ENCODE measurements at places on chromosomes 5 and 9.

DNA sequence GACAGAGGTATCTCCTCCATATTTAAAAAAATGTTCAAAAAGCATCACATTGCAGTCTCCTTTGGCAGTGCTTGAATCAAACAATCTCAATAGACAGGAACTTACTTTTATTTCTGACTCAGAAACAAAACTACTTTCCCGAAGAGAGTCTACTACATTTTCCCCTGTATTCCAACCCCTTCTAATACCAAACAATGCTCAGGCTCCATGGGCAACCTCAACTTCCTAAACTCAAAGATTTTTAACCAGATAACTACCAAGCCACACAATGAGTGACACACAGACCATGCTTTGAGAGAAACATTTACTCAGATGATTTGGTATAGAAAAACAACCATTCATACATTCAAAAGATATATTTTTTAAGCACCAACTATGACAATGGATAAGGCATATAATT lies 70.5 kb downstream of the APBA1 start:
- no peak for DNase-seq

GRCh38 chr5:6471252-6471651 lies 22.6 kb downstream of the UBE2QL1 start:
- DNase-seq, result no peak

GRCh38 chr9:126724226-126724625 lies 80.6 kb upstream of the ZBTB43 start:
- no peak for DNase-seq

DNA sequence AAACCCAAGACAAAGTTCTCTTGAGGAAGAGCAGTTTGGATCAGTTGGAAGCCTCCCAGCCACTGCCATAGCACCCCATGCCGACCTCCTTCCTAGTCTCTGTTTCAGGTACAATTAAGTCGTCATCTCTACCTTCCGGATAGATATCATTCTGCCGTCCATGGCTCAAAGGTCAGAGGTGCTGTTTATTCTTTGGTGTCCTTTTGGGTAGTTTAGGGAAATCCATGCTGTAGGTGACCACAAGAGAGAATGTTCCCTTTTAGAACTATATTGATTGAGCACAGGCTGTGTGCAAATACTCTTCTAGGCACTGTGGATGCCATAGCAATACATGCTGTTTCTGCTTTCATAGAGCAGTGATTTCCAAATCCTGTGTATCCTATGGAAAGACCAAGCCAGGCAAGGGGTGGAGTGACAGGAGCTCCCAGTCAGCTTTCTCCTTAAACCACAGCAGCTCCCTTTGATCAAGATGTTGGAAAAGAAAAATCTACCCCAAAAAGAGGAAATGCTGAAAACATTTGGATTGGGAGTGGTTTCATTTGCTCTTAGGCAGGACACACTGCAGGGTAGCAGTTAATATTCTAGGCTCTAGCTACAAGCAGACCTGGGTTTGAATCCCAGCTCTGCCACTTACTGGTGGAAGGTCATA lies 127.9 kb downstream of the PALM2AKAP2 start:
- no peak for DNase-seq

DNA sequence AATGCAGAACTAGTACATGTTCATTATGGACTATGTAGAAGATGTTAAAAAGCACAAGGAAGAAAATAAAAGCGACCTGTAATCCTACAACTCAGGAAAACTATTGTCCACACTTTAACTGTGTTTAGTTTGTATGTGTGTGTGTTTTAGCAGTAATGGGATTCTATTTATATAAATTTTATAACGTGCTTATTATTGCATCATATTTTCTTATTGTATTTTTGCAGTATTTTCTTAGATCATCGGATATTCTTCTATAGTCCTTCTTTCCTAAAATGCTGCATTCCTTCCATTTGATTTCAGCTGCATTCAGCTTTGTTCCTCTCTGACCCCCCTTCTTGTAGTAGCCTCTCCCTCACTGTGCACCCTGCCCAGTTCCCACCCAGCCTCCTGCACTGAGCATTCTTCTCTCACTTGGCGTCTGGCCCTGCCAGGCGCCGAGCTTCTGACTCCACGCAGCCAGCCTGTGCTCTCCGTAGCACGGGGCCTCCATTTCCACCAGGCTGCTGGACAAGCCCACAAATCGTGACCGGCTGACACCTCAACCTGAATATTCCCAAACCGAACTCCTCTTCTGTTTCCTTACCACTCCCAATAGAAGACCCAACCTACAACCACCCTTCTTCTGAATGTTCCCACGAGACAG lies 39.9 kb downstream of the MVB12B start:
- no peak for DNase-seq

DNA sequence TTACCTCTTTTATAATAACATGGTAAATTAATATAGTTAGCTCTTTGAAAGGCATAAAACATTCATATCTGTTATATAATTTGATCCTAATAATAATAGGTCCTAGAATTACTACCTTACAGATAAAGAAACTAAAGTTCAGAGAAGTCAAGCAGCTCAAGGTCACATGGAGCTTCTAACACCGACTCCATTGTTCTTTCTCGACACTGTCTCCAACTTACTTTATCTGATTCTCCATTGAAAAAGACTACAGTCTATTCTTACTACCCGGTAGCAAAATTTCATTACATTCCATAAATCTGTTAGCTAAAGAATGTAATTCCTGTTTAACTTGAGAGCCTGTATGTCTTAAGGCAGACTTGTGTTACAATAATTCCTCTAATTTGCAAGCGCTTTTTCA lies 96.3 kb upstream of the TMEM161B start:
- DNase-seq, result no peak

GRCh38 chr5:51500-51823 lies 40.5 kb upstream of the PLEKHG4B start:
- DNase-seq, result no peak

DNA sequence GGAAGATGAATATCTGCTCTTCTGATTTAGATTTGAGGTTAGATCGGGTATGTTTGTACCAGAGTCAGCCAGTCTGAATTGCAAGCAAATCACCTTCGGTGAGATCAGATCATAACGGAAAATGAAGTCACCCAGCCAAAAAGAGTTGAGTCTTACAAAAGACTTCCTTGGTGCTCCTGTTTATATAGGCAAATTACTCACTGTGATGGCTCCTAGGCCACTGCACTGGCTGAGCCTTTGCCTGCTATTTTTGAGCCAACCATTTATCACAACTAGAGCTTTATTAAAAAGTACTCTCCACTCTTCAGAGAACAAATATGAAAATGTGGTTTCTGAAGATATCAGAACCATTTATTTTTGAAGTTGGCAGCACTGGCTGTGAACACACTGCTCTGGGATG lies 277.7 kb upstream of the PCSK5 start:
- no peak for DNase-seq

GRCh38 chr5:161165998-161166660 lies 314.1 kb upstream of the ATP10B start:
- DNase-seq, result no peak

DNA sequence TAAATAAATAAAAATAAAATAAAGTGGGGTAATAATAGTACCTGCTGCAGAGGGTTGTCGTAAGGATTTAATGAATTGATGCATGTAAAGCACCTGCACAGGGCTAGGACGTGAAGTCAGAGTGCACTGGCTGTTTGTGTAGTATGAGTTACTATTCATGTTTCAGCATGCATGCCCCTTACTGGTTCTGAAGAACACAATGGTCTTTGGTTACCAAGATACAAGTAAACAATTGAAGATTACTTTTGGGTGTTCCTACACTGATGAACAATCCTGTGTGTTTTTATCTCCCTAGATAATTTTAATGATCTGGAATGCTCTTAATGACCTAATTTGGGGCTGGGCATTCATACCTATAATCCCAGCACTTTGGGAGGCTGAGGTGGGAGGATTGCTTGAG lies 23.2 kb upstream of the PRRC2B start:
- no peak for DNase-seq

DNA sequence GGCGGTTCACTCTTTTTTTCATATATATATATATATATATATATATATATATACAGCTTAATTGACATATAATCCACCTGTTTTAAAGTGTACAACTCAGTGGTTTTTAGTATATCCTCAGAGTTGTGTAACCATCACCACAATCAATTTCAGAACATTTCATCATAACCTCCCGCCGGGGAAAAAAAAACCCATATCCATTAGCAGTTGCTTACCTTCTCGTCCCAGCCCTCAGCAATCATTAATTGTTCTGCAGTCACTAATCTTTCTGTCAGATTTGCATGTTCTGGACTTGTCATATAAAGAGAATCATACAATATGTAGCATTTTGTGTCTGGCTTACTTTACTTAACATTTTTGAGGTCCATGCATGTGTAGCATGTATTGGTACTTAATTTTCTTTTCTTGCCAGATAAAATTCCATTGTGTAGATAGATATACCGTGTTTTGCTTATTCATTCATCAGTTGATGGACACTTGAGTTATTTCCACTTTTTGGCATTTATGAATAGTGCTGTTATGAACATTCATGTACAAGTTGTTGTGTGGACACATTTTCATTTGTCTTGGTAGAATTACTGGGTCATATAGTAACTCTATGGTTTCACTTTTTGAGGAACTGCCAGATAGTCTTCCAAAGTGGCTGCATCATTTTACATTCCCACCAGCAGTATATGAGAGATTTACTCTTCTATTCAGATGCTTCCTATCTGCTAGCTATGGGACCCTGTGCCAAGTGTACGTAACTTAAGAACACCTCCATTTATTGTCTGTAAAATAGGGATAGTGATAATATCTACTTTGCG lies 3.5 kb upstream of the RNF145 start:
- DNase-seq, result no peak

- DNase-seq, result no peak
Measured at GRCh38 chr9:75117564-75117963, 29.2 kb downstream of the OSTF1 start.

- no peak for DNase-seq
Measured at GRCh38 chr9:98909935-98910334, 33.8 kb upstream of the COL15A1 start.

GRCh38 chr9:86721226-86721781 lies 226.0 kb downstream of the GAS1 start:
- DNase-seq, result no peak

GRCh38 chr5:135213466-135214239 lies 179.6 kb upstream of the PITX1 start:
- peak; percentile 15 for DNase-seq

- DNase-seq, result peak; percentile 50
Measured at GRCh38 chr5:44809215-44809955, 638 bp downstream of the MRPS30 start.

GRCh38 chr9:27165670-27166069 lies 56.6 kb downstream of the TEK start:
- DNase-seq, result no peak

GRCh38 chr5:57538341-57538955 lies 55.8 kb upstream of the ACTBL2 start:
- no peak for DNase-seq

- DNase-seq, result peak; percentile 46
Measured at GRCh38 chr9:382383-382782, 167.7 kb downstream of the DOCK8 start.

- no peak for DNase-seq
Measured at GRCh38 chr9:105333811-105334210, 89.4 kb downstream of the SLC44A1 start.

DNA sequence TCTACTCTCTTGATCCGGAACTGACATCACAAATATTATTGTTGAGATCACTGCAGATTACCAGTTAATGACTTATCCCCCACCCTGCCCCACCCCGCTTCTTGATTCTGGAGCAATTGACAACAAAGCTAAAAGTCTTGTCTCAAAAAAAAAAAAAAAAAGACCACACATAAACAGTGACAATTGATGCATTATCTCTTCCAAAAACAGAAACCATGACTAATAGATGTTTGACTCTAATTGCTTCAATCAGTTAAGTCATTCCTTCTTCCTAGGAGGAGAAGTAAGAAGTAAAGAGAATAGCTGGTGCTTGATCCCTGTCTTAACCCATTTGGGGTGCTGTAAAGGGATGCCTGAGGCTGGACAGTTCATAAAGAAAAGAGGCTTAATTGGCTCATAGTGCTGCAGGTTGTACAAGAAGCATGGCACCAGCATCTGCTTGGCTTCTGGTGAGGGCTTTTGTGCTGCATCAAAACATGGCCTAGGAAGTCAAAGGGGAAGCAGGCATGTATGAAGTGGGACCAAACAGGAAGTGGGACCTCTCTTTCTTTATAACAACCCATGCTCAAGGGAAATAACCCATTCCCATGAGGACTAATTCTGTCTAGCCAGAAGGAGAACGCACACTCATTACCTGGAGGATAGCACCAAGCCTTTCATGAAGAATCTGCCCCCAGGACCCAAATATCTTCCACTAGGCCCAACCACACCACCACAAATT lies 158.7 kb downstream of the TMEM167A start:
- no peak for DNase-seq

DNA sequence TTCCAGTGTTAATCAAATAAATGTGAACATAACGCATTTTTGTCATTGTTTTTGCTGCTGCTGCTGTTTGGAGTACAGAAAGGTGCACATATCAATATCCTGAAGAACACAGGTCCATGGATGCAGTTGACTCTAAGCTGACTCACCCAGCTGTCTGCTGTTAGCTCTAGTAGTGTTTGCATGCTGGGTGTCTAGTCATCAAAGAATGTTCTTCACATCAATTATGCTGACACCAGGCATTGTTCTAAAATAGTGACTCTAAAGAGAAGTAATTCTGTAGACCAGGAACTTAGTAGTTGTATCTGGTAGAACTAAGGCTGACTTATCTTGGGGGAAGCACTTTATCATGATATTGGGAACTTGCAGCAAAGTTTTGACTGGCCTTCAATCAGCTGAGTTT lies 55.7 kb upstream of the DPYSL3 start:
- DNase-seq, result no peak

- DNase-seq, result no peak
Measured at GRCh38 chr9:33840381-33840780, 23.4 kb downstream of the UBE2R2 start.

DNA sequence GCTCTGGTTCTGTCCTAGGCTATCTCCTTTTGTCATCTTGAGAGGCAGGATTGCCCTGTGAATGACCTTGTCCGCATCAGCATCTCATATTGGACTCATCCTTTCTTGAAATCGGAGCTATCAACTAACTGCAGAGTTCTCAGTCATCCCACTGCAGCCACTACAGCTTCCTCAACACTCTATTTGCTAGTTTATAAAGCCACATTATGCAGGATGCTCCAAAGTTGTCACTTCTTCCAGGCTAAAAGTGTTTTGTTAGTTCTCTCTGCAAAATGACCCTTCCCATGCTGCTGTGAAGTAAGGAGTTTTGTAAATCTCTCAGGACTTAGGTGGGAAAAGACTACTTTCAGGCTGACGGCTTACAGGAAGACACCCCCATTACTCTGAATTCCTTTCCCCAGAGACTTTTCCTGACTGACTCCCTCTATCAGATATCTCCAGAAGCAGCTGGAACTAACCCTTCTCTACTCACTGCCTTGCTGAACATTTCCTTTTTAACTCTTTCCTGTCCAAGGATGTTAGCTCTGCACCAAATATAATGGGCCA lies 257.6 kb downstream of the NFIB start:
- no peak for DNase-seq
